ENCODE measurements at places on chromosomes 4 and X. TPM values are rescaled to one million over a fixed set of nuclear protein-coding genes. Genes with fewer than 3 reads are reported as not detected.

DNA sequence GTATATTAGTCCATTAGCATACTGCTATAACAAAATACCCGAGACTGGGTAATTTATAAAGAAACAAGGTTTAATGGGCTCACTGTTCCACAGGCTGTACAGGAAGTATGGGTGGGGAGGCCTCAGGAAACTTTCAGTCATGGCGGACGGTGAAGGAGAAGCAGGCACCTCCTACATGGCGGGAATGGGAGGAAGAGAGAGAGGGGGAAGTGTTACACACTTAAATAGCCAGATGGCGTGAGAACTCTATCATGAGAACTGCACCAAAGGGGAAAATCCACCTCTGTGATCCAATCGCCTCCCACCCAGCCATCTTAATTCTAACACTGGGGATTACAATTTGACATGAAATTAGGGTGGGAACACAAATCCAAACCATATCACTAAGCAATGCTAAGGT lies 98.9 kb upstream of the SH3RF1 start:
- DNase-seq, result no peak

- peak; percentile 45 for DNase-seq
These were observed 41.9 kb upstream of the SLC4A4 start for GRCh38 chr4:71296945-71297344.

GRCh38 chrX:148412006-148412405 lies 88.4 kb upstream of the AFF2 start:
- DNase-seq, result no peak

GRCh38 chrX:6667048-6667768 lies 132.3 kb upstream of the VCX3A start:
- DNase-seq, result no peak

DNA sequence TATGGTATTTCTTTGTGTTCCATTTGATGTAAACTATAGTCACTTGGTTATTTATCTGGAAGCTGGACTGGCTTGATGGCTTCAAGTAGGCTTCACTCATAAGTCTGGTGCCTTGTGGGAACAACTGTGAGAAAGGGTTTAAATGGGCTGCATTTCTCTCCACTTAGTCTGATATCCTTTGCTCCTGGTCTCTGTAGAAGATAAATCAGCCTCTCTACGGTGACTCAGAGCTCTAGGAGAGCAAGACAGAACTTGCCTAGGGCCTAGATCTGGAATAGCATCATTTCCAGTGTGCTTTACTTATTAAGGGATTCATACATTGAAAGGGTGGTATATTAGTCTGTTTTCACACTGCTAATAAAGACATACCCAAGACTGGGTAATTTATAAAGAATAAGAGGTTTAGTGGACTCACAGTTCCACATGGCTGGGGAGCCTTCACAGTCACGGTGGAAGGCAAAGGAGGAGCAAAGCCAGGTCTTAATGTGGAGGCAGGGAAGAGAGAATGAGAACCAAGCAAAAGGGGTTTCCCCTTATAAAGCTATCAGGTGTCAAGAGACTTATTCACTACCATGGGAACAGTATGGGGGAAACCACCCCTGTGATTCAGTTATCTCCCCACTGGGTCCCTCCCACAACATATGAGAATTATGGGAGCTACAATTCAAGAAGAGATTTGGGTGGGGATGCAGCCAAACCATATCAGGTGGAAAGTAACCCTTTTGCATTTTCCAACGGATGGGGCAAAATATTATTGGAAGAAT lies 1746.4 kb upstream of the PCDH7 start:
- DNase-seq, result no peak

DNA sequence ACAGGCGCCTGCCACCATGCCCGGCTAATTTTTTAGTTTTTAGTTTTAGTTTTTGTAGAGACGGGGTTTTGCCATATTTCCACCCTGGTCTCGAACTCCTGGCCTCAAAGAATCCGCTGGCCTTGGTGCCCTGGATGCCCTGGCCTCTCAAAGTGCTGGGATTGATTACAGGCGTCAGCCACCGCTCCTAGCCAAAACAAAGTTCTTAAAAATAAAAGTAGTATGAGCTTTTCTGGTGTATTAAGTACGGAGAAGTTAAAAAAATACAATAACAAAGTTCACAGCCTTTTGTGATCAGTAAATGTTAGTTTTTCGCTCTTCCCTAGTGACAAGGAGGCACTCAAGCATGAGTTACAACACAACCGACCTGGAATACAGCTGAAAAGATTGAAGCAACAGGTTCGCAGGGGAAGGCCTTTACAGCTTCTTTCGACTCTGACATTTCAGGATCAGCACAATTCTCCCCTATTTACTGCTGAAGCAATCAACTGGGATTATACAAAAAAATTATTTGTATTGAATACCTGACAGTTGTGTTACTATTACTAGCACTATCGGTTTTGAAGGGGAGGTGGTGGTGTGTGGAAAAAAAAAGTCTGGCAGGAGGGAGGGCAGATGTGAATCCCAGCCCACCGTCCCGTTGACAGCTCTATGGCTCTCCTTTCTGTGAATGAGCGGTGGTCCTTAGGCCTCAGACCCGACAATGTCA lies 893 bp upstream of the METAP1 start:
- DNase-seq, result no peak

DNA sequence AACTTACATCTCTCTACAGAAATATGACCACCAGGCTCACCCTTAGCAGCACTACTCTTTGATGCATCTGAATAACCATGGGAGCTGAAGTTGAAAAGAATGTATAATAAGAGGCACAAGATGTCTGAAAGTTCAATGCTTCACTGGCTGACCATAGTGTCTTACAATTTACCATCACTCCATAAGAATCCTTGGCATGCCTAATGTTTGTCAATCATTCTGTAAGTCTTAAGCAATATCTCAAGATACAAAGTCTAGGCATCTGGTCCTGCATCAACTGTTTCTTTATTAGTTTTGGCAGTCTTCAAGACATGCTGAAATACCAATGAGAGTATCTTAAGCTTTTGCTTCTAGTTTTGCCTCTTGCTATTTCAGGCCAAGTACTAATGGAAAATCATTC lies 755.5 kb downstream of the STIM2 start:
- no peak for DNase-seq

GRCh38 chr4:184729946-184730345 lies 4.0 kb downstream of the CENPU start:
- no peak for DNase-seq

- DNase-seq, result no peak
These were observed 1044.0 kb downstream of the CCSER1 start for GRCh38 chr4:91171217-91171616.

DNA sequence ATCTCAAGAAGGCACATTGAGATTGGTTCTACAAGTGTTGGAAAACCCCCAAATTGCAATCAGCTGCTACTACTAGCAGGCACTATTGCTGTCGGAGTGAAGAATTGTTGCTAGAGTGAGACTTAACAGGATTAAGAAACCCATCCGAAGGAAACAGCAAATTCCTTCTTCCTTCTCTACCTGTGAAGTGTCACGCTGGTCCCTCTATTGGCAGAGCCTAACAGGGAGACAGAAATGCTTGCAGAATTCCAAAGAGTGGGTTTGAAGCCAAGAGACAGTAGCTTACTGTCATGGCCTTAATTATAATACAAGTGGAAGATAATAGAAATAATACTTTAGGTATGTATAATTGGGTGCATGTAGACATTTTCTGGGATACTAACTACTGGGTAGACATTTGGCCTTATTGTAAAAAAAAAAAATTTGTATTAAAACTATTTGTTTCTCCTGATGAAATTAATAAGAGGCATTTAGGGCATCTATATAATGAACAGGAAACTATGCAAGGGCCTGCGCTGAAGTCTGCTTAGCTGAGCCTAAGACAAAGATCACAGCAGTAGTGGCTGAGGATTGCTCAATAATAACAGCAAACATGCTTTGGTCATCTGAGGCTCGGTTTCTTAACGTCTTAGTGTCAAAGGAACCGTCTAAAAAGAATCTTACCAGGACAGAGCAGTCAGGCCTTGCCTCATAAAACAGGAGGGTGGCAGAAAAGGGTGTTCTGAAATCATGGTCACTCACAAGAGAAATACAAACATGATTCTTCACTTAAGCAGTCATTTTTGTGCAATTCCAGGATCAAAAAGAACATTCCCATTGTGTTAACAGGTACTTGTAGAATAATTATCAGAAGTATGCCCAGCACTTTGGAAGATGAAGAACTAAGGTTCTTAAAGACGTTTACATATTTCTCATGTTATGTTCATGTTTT lies 40.8 kb downstream of the FAM241A start:
- no peak for DNase-seq

DNA sequence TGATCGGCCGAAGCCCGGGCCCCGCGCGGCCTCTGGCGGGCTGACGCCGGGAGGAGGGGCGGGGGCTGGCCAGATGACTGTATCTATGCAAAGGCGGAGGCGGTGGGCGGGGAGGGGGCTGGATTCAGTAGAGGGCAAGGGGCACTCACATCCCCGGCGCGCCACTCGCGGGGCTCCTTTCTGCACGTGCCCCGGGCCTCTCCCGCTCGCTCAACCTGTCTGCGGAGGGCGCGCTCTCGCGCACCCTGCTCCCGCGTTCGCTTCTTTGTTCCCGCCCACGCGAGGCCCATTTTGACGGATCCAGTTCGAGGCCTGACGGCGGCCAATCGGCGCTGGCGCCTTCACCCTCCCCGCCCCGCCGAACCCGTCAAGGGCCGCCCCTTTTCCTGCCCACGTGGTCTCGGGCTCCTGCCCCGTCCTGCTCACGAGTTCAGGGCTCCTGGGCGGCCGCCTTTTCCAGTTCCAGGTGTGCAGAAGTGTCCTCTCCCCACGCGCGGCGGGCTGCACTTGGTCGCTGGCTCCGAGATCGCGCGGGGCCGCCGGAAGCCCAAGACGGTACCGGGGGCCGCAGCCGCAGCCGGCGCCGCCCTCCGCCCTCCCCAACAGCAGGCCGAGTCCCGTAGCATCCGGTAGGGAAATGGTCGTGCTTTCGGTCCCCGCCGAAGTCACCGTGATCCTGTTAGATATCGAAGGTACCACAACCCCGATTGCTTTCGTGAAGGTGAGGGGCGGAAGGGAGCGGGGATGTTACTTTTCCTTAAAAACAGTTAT lies at the start of the genes ENOPH1 and HNRNPDL:
ENOPH1 (plus strand) TSS at position 398 of the 771 bp plus-strand sequence; CDS start at position 638, 240 bp downstream.
HNRNPDL (minus strand) TSS at position 270 of the 771 bp plus-strand sequence. CDS start 772 bp downstream, outside the sequence.
- DNase-seq, result peak; percentile 96

DNA sequence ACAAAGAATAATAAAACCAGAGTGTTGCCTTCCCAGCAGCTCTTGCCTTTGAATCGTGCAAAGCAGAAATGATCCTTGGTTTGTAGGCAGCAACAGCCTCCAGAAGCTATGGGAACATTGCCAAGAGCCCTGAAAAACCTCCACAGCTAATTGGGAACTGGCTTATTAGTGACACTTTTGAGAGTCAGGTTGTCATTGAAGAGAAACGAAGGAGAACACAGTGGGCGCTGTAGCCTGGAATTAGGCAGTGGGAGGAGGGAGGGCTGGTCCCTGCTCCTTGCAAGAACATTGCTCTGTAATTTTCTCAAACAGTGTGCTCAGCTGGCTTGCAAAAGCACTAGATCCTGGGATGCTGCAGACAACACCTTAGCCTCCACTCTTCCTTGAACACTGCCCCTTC lies 331.5 kb upstream of the EMCN start:
- DNase-seq, result no peak

DNA sequence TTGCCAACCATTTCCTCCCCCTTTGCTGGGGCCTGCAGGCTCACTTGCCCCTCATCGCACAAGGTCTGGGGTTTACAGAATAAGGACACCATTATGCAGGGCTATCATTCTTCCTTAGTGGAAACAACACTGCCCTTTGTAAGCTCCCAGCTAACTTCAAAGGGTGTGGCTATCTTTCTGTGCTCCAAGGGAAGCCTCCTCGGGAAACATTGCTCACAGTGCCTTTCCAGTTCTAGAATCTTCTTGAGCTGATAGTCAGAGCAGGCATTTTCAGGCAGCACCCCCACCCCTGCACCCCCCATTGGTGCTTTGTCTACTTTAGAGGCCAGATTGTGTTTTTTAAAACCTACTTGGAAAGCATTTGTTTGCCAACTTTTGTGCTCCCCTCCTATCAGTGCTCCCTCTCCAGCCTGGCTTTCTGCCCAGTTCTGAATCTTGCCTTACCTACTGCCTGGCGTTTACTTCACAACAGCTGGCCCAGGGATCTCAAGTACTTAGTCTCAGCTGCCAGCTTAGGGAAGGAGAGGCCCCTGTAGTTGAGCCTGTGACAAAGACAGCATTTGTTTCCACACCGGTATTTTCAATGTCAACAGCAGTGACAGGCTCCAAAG lies 53.5 kb downstream of the PLAC1 start:
- DNase-seq, result peak; percentile 74

DNA sequence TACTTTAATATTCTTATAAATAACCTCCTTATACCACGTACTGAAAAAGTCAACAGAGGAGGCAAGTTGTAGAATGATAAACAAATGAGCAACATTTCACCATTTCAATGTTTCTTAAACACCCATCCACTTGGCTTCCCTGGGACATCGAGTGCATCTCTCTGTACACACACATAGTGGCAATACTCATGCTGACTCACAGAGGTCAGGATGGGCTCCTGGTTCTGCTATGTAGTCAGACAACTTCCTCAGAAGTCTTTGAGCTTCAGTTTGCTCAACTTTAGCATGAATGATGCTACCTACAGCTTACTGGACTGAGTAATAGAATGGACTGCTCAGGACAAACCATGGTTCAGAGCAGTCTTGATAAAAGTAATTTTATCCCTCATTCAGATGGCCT lies 56.9 kb downstream of the MAD2L1 start:
- no peak for DNase-seq

- no peak for DNase-seq
These were observed 25.2 kb downstream of the WDR44 start for GRCh38 chrX:118370921-118371624.

DNA sequence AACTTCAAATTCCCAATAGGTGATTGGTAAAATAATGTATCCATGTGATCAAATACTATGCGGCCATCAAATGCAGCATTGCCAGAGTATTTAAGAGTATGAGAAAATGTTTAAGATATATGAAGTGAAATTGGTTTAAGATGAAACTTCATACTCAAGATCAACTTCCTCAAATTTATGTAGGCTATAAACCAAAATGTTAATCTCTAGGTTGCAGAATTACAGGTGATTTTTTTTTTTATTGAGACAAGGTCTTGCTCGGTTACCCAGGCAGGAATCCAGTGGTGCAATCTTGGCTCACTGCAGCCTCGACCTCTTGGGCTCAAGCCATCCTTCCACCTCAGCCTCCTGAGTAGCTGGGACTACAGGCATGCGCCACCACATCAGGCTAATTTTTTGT lies 25.3 kb downstream of the ACSL4 start:
- DNase-seq, result no peak

- no peak for DNase-seq
These were observed 21.6 kb upstream of the FGG start for GRCh38 chr4:154634058-154634457.

GRCh38 chr4:154349829-154350228 lies 141.8 kb downstream of the DCHS2 start:
- DNase-seq, result no peak

DNA sequence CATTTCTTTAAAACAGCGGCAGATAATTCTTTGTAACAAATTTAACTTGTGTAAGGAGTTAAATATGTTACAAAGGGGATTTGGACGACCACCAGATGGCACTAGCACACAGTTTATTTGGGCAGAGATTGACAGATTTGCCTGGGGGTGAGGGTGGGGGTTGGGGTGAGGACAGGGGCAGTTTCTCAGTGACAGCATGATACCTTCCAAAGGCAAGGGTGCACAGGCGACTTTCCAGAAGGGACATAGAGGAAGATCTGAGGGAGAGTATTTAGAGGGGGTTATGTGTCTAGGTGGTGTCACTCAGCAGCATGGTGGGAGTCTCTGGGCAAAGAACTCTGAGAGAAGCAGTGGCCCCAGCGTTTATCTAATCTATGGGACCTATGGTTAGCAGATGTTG lies 9.6 kb upstream of the TMA16 start:
- peak; percentile 32 for DNase-seq

HELT gene
- polyA plus RNA-seq, result not detected

S100G gene
- not detected for polyA plus RNA-seq

FGF5 gene
- not detected for polyA plus RNA-seq

Data from stomach (tissue), 19 donors.